ENCODE measurements at places on chromosomes 12 and 14.

DNA sequence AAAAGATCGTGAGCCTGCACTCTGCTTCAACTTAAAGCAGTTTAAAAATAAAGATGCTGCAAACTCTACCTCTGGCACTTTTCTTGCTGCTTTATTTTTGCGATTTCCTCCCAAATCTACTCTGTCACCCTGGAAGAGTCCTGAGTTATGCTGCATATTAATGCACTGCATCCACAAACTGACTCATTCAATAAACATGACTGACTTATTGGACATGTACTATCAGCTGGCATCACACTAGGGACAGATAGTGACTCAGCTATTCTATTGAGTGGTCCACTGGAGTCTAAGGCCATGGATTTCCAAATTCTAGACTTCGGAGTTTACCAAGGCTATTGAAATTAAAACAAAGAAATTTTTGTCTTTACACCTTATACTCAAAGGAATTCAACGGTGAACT lies 90.7 kb upstream of the PTPRR start:
- DNase-seq, result no peak

DNA sequence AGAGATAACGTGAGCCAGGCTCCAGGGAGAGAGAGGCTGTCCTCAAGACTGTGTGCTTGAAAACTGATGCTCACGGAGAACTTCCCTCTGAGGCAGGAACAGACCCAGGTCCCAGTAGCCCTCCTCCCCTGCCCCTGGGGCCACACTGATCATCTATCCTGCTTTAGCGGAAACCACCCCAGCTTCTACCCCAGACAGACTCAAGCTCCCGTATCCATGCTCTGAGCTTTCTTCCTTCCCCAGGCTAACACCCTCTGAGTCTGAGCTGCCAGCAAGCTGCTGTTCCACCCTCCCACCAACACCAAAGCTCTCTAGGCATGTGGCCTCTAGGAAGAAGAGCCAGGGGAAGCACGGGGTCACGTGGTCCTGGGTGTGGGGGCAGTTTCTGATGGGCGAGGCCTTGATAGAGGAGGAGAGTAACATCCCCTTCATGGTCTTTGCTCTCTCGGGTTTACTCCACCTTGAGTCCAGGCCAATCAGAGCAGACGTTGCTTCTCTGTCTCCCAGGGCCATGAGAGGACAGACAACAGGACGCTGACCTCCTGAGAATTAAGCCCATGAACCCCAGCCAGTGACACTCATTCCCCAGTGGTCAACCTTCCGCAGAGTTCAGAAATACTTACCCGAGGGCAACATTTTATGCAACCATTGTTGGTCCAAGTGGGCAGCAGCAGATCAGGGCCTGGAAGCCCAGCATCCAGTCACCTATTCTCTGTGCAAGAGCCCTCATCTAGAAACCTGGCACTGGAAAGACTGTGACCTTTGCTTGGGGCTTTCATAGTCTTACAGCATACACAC lies 1.4 kb downstream of the PCK2 start:
- DNase-seq, result peak; percentile 39

DNA sequence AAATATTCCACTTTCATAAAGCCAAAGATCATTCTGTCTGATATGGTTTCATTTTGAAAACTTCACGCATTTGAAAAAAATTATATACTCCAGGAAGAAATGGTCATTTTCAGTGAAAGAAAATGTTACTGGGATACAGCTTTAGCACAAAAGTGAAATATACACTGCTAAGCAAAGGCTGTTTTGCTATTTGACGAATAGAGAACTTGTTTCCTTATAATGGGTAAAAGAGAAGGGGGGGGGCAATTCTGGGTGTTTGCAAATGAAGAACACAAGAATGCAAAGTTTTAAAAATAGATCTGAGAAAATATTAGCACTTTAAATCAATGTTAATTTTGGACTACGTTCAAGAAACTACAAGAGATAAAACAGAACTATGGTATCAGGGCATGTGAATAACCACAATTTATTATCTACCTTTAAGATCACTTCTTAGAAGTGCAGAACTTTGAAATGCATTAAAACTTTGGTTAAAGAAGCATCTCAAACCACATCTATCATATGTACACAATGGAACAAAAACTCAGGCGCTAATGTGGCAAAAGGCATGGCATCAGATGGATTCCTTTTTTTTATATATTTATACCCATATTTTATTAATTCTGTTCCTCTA lies 51.1 kb downstream of the EFCAB11 start:
- no peak for DNase-seq

- DNase-seq, result no peak
Measured at GRCh38 chr14:64614166-64614565, 64.4 kb downstream of the PPP1R36 start.

DNA sequence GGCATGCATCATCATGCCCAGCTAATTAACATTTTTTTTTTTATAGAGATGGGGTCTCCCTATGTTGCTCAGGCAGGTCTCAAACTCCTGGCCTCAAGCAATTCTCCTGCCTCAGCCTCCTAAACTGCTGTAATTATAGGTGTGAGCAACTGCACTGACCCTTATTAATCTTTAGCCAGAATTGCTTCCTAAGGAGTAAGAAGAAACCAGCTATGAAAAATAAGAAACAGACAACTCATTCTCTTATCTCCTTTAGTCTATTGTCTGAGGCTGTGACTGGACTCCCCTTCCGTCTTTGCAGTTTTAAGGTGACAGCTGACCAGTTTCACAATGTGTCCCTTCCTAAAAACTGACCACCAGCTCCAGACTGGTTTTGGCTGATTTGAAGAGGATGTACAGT lies 52.4 kb downstream of the EMP1 start:
- no peak for DNase-seq

DNA sequence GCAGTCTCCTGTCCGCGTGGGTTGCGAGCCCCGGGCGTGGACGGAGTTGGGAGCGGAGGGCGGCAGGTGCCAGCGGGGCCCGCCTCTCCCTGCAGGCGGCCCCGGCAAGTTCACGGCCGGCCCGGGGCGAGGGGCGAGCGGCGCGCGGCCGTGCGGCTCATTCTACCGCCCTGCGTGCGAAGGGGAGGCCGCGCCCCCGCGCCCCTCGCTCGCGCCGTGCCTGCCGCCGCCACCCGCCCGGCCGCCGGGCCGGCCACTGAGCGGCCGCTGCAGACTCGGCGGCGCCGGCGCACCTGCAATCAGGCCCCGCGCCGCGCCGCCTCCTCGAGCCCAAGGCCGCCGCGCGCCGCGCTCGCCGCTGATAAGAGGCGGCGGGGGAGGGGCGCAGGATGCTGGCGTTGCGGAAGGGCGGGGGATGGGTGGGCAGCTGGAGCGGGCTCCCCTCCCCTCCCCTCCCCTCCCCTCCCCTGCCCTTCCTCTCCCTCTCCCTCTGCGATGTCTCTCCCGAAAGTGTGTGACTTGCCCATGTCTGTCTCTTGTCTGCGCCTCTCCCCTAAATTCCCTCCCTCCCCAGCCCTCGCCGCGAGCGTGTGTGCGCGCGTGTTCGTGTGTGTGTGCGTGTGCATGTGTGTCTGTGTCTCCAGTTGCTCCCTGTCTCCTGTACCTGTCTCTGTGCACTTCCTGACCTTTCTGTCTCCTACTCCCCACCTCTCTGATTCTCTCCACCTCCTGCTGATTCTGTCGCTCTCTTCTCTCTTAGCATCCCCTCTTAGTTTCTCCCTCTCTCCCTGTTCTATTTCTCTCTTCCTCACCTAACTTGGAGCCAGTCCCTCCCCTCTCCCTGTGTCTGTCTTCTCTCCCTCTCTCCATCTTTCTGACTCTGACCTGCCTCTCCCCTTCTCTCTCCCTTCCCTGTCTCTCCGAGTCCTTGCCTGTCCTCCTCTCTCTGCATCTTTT lies 768.1 kb upstream of the TBX3 start:
- DNase-seq, result no peak

DNA sequence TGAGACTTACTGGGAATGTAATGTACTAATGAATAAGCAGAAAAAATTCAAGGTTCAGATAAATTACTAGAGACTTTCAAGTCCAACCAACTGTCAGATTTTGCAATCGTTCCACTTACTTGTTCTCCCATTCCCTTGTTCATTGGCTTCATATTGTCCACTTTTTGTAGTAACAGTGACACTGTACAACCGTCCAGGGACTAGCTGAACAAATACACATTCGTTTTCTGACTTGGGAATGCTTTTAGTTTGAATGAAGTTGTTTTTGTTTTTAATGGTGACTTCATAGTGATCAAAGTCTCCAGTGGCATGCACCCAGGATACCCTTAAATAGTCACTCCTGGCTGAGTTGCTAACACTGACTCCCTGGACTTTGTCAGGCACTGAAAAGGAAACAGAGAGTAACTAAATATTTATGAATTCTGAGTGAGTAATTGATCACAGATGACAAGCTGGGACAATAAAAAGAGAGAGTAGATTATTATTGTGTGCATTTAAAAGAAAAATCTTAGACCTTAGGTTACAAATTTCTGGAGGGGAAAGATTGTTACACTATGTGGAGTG lies 65.4 kb downstream of the PTPRB start:
- no peak for DNase-seq

- DNase-seq, result no peak
Measured at GRCh38 chr12:24554612-24555295, 394.1 kb downstream of the BCAT1 start.

GRCh38 chr14:100281286-100282082 lies 24.8 kb downstream of the SLC25A29 start:
- DNase-seq, result no peak

GRCh38 chr12:72234886-72235285 lies 37.3 kb upstream of the TRHDE start:
- no peak for DNase-seq

- no peak for DNase-seq
Measured at GRCh38 chr14:89955022-89955744, 544 bp upstream of the TDP1 start.

GRCh38 chr12:124764870-124765580 lies 98.6 kb downstream of the SCARB1 start:
- no peak for DNase-seq

GRCh38 chr12:6810758-6811157 lies 10.9 kb upstream of the GPR162 start:
- DNase-seq, result no peak

GRCh38 chr12:108381787-108382436 lies 42.8 kb upstream of the CMKLR1 start:
- no peak for DNase-seq

GRCh38 chr12:20274008-20274407 lies 94.3 kb upstream of the PDE3A start:
- DNase-seq, result no peak

- DNase-seq, result no peak
Measured at GRCh38 chr12:88299567-88300101, 157.5 kb downstream of the TMTC3 start.

- DNase-seq, result no peak
Measured at GRCh38 chr12:52370926-52371608, 3.8 kb upstream of the KRT85 start.

- peak; percentile 40 for DNase-seq
Measured at GRCh38 chr12:51323966-51324895, at the start of gene BIN2. BIN2 (minus strand) TSS chr12:51324174; CDS start chr12:51324102, 72 bp downstream.

GRCh38 chr12:12800406-12801180 lies 12.6 kb upstream of the DDX47 start:
- no peak for DNase-seq

GRCh38 chr14:89983375-89983774 lies 27.6 kb downstream of the TDP1 start:
- no peak for DNase-seq

- DNase-seq, result no peak
Measured at GRCh38 chr14:103638594-103638993, 9.6 kb downstream of the KLC1 start.

DNA sequence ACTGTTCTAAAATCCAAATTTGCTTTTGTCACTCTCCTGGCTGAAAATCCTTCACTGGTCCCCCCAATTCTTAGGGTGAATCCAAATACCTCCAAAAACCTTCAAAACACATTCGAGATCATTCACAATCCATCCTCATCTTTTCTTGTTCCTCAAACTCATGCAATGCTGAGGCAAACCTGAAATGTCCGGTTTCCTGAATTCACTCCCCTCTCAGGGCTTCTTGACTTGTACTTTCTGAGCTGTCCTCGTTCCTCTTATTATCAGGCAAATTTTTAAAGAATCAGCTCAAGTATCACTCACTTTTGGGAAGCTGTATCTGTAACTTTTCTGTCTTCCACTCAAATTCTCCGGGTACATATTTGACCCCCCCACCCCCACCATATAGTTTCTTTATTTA lies 84.9 kb upstream of the DUSP6 start:
- no peak for DNase-seq

DNA sequence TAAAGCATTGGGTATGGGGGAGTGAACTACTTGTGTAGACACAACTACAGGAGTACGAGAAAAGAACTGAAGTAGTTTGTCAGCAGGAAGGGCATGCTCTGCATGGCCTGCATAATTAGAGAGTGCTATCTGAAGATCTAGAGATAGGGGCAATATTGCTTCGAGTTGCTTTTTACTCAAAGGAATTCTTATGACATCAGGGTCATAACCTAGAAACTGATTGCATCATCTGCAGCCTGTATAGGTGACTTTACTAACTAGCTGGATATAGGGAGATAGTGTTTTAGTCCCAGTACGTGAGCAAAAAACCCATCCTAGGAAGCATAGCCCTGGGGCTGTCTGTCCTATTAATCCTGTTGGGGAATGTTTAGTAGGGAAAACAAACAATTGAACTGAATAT lies 39.8 kb downstream of the TMTC3 start:
- DNase-seq, result no peak

DNA sequence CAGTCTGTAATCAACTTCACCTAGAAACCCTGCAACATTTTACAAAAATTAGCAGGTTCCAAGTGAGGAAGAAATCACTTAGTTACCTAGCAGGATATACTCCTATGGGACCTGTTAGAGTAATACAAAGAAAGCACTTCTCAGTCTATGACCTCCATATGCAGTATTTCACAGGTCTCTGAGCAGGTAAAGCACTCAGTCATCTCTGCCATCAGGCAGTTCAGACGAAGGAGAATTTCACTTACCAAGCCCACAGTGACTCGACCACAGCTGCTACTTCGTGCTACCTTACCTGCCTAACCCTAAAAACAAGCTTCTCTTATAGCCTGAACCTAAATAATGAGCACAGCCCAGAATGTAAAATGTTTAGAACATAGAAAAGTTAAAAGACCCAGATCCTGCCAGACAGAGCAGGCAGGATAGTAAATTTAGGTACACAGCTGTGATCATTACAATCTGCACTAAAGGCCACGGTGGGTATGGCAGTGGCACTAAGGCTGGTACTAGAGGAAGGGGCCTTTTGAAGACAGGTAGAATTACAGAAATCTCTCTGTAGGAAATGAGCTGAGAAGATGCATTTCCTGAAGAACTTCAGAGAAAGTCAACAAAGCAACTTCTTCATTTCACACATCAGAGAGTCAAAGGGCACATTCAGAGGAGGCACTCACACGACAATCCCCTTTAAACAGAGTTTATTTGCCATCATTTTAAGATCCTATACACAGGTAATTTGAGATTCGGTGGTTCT lies 35.7 kb downstream of the DCAF5 start:
- DNase-seq, result no peak

- DNase-seq, result no peak
Measured at GRCh38 chr14:57835766-57836165, 30.1 kb downstream of the SLC35F4 start.

DNA sequence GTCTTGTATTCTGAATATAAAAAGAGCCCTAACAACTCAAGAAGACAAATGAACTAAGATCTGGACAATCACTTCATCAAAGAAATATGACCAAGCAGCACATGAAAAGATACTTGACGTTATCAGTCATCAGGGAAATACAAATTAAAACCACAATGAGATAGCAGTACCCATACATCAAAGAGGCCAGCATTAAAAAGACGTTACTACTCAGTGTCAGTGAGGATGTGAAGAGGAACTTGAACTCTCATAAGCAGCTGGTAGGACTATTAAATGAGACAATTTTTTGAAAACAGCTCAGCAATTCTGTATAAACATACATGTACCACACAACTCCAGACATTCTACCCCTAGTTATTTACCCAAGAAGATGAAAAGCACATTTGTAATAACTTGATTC lies 55.9 kb downstream of the FERMT2 start:
- DNase-seq, result no peak
